ENCODE measurements at places on chromosomes 12 and 14.

DNA sequence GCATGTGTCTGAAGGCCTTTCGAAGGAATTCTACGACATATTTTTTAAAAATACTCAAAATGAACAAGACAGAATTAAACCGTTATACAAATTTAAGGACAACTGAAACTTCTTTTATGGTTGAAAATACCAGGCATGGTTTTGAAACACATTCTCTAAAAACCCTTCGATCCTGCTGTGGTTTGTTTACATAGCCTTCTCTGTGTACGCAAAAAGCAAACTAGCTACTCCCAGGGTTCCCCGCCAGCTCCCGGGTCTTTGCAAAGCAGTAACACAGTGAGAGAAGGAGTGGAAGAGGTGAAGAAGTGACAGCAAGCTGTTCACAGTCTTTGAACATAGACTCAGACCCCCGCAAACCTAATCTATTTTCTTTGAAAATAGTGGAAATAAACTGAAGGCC lies 2.2 kb upstream of the TC2N start:
- no peak for DNase-seq

DNA sequence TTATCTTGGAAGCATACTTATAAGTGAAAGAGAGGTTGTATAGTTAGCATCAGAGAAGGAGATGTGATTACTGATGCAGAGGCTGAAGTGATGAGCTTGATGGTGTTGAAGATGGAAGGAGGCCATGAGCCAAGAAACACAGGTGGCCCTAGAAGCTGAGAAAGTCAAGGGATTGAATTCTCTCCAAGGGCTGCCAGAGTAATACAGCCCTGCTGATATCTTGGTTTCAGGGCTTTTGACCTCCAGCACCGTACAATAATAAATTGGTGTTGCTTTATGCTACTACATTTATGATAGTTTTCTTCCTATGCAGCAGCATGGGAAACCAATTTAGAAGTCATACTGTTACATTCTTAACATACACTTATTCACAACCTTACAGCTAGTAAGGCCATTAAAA lies 1133.3 kb downstream of the AACS start:
- DNase-seq: no peak

- peak; percentile 43 for DNase-seq
Measured at GRCh38 chr12:121223292-121224285, 13.7 kb downstream of the P2RX4 start.

DNA sequence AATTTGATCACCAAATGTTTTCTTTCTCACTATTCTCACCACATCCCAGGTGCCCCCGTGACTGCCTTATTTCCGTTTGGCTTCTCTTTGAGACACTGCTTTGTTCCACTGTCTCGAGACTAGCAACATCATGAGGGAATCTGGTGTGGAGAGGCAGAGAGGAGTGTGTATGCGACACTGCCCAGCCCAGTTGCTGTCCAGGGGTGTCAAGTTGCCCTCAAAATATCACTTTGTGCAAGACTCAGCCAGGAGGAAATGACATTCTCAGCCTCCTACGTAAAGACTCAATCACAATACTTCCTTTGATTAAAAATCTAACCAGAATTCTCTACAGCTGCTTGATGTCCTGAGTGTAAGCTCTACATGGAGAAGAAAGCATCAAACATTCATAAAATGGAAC lies 48.2 kb upstream of the EEA1 start:
- no peak for DNase-seq

DNA sequence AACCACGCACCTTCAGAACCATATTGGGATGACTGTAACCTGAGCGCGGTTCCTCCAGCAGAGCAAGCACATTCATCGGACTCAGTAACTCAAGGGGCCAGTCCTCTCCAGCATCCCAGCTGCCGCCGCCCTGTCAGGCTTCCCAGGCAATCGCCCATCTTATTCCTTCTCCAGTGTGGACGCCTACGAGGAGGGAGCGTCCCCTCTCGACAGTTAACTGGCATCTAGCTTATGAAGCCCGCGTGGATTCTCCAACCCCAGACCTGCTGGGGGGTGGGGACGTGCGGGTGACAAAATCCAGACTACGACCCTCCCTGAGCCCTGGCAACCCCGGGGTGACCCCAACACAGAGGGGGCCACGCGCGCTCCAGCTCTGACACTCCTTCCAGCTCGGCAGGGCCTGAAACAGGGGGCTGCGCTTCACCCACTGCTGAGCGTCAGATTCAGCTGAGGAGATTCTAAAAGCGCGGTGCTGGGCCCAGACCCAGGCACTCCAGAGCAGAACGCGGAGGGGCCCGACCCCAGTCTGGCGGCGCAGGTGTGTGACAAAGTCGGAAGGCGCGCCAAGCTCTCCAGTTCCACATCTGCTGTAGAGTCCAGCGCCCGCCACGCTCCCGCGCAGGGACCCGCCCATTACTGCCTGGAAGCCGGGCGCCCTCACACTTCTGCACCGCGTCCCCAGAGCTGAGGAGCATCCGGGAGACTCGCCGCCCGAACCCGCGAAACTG lies 43.9 kb upstream of the ESR2 start:
- DNase-seq: peak; percentile 3

DNA sequence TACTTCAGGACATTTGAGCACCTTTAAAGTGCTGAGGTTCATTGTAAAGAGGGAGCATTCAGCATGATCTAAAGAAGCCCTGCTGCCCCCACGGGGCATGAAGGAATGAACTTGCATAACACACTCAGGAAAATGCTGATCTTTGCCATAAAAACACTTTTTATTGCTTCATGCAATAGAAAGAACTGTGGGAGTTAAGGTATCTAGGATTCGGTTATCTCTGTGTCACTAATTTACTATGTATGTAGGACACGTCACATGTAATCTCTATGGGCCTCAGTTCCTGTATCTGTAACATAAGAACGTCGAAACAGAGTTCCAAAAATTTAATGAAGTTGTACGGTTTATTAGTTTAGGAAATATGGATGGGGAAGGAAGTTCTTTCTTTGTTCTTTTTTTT lies 33.0 kb downstream of the BTBD7 start:
- no peak for DNase-seq

DNA sequence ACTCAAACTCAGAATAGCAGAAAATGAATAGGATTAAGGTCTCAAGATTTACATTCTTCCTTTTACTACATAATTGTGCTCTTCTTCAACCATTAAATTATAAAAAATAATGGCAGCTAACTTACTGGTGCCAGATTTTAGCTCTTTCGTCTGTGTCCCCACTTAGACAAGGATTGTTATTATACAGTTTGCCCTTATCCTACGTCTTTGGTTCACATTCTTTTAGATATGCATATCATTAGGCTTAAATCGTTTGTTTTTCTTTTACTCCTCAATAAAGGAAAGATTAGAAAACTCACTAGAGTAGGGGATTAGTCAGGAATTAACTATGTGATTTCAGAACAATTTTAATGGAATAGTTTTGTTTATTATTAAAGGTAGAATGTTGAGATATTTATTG lies 129.6 kb upstream of the GARIN2 start:
- DNase-seq: no peak

DNA sequence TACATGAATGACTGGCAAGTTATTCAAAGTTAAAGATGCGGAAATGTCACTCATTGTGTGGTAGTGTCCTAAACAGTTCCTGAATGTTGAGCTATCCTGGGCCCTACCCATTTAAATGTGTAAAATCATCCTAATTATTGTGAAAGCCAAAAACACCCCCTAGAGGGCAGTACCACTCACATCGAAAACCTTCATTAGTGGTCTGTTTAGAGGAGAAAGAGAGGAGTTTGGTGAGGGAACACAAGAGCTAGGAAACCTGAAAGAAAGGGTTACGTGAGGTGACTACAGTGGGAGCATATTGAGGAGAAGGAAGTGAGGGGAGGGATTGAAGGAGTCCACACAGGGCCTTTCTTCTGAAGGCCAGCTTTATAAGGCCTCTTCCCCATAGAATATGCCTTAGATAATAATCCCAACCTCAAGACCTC lies 2.5 kb upstream of the TEP1 start:
- DNase-seq: peak; percentile 68

DNA sequence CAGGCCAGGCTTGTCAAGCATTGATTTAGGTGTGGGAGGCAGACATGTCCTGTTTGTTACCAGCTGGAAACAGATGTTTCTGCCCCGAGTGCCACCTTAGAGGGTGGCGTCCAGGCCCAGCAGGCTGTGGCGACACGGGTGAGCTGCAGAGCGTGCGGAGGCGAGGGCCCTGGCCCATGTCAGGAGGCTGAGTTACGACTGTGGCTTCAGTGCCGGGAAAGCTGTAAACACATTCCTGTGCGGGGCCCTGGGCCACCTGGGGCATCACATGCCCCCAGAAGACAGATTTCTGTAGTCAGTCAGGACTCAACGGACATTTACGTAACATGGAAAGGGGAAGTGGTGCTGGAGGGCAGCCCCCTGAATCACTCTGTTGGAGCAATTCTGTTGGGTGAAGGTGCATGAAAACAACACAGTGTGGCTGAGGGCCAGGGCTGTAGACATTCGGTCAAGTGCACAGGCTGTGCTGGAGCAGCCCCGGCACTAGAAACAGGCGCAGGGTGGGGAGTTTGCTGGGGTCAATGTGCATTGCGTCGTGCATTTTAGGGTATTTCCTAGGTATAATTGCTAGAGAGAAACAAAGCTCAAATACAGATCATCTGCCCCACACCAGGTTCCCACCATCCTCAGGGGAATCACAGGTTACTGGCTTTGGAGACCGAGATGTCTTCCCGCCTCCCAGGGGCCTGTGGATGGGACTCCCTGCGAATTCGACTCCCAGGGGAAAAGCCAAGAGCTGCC lies 291.8 kb downstream of the TMEM121 start:
- DNase-seq: no peak

DNA sequence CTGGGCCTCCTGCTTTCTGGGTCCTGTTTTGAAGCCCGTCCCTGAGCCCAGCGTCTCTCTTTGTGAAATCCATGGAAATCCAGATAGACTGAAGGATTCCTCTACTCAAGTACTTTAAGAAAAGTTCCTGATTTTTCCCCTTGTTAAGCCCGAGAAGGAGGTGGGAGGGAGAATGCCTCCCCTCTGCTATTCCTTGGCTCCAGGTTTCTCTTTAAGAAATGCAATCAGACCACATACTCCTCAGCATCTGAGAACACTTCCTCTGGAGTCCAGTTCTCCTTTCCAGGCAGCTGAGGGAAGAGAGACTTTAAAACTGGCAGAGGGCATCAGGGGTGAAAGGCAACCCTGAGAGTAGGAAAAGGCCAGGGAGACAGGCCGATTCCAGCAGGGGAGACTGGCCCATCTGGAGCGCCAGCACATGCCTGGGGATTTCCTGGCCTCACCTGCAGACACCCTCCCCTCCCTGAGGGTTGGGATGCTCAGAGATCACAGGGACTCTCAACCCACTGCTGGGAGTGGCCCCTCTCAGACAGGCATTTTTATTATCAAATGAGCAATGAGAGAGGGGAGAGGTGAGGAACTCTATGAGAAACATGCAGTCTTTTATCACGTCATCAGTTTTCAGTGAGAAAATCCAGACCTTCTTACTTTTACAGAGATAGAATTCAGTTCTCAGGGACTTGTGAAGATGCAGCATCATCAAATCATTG lies 2.0 kb upstream of the EMP1 start:
- DNase-seq: no peak

DNA sequence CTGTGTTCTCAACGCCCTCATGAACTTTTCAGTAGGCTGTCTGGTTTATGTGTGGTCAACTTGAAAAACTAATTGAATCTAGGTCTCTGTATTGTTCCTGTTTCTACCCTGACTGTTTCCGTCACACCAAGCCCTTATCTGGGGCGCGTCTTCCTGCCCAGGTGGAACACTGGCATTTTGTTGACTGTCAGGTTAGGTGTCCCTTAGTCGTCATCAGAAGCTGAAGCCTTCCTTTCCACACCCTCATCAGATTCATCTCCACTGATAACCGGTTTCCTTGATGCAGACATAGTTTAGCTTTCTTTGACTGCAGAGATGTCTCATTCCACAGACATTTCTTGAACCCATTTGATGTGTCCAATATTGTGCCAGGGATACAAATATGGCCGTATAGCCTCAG lies 96.5 kb downstream of the DUSP16 start:
- peak; percentile 71 for DNase-seq

DNA sequence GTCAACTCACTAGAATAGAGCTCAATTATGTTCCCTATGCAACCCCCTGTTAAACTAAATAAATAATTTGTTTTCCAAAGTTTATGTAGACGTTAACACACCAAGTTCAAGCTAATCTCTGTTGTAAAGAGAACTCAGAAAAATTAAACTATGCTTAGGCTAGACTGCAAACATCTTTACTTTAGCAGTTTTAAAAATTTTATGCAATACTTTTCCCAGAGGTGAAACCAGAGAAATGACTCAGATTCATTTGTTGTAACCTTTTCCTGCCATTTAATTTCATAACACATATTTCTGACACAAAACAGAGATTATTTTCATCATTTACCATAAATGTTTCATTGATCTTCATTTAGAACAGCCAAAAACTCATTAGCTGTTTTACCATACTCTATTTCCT lies 27.4 kb downstream of the ABCC9 start:
- DNase-seq: no peak

DNA sequence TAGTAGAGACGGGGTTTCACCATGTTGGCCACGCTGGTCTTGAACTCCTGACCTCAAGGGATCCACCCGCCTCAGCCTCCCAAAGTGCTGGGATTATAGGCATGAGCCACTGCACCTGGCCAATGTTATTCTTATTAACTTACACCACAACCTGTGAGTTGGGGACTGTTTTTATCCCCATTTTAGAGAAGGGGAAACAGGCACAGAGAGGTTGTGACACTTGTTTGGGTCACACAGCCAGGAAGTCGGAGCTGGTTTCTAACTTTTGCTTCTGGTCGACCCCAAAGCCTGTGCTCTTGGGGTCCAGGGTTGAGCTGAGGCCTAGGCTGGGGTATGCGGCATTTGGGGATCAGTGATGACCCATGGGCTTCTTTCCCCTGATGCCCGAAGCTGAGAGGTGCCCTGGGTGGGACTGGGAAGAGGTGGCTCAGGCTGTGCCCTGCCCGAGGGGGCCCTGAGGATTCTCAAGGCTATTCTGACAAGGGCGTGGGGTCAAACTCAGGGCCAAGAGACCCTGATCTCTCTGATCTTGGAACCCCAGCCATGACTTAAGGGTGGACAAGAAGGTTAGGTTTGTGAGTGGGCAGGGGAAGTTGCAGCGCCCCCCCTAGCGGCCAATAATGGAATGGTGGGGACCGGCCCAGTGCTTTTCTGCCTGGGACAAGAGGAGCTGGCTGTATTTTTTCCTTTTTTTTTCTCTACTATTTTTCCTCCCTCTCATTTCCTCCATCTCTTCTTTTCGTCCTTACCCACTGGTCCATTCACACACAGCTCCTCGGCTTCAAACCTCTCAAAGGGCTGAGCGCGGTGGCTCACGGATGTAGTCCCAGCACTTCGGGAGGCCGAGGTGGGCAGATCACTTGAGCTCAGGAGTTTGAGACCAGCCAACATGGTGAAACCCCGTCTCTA lies 3.0 kb downstream of the SDSL start:
- peak; percentile 43 for DNase-seq

GRCh38 chr14:103199124-103199523 lies 75.9 kb downstream of the TNFAIP2 start:
- no peak for DNase-seq

- DNase-seq: no peak
Measured at GRCh38 chr12:109779382-109779781, 53.8 kb downstream of the TRPV4 start.

Measured in CD4-positive, alpha-beta T cell treated with Interleukin-15 for 4 hours (primary cell).